ENCODE measurements at places on chromosomes 2 and 18. TPM values are rescaled to one million over a fixed set of nuclear protein-coding genes. Genes with fewer than 3 reads are reported as not detected.

- no peak for DNase-seq
These were observed 36.8 kb downstream of the DRC1 start for GRCh38 chr2:26438526-26438925.

DNA sequence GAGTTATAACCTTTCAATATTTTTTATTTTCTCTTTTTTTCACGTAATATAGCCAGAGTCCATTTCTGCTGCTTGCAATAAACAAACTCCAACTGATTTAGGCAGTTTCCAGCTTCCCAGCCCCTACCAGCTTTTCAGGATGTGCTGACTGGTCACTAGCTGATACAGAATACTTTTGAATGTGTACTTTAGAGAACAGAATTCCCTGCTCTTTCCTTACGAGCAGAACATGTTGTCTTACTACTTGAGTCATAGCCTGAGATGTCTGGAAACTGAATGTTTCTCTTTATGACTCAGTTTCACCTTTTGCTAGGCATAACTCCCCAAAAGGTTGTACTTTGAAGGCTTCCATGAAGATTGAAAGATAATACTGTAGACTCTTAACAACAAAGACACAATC, 44.5 kb upstream of the KCNE4 start:
- no peak for DNase-seq

DNA sequence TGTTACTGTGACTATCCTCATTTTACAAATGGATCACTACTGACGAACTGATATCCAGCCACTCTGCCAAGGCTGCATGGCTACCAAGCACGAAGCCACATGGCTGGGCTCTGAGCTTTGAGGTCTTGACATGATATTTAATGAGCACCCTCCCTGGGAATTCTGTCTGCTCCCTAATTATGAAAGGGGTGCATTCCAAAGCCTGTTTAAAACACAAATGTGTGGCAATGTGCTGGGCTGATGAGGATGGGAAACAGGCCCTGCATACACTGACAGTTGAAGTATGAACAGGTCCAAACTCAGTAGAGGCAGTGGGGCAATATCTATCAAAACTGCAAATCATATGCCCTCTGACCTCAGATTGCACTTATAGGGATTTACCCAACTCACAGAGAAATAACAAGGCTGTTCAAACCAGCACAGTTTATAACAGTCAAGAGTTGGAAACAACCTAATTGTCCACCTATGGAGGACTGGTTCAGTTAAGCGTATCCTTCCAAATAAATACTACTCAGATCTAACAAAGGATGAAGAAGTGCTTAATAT, 20.8 kb downstream of the CDC42EP3 start:
- no peak for DNase-seq

The RAD51AP2 gene
- total RNA-seq: 0.10 TPM

The CHN1 gene
- total RNA-seq: 3.6 TPM
